DMS53 (cell line): ENCODE measurements at places on chromosomes 5 and 9.
A peak's percentile ranks its signal among the peaks of the same experiment; 100 is the strongest.

DNA sequence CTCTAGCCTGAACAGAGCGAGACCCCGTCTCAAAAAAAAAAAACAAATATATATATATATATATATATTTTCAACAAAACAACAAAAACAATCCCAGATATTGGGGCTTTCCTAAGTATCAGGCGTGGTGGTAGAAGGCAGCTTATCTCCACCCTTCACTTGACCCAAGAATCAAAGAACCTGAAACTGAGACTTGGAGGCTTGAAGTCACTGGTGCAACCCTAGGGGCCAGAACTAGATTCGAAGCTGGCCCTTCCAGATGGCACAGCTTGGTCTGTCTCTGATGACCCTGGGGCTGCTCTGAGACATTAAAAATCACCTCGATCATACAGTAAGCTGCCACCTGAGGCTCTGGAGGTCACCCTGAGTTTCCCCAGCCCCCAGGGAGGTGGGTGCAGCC, 1.3 kb upstream of the KCNMB1 start:
- no peak for DNase-seq

DNA sequence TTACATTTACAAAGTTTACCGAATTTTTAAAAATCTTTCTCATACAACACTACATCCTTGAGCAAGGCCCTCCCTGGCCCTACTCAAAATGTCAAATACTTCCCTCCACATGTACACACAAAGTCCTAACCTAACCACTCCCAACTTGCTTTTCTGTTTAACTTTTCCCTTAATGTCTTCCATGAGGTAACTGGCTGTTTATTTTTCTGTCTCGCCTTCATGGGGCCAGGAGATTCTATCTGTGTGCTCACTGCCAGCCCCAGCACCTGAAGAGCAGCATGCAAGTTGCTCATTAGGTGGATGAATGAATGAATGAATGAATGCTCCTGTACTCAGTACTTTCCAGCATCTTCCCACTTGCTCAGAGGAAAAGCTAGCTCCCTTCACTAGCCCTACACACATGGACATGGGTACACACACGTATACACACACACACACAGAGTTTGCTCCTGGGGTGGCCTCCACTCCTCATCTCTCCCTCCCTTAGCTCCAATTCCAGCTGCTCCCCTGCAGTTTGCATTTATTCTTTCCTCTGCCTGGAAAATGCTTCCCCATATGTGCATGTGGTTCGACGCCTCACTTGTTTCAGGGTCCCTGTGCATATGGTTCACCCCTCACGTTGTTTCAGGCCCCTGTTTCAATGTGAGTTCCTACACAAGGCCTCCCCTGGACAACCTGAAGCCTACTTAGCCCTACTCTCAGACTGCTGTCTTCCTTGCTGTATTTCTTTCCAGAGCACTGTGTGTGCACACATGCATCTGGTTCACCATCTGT, 165.2 kb downstream of the ROR2 start:
- DNase-seq, result no peak

- DNase-seq, result peak; percentile 97
These were observed 87.3 kb upstream of the TNFAIP8 start for GRCh38 chr5:119268387-119269060.

GRCh38 chr5:38413696-38414095, 142.8 kb downstream of the LIFR start:
- no peak for DNase-seq

DNA sequence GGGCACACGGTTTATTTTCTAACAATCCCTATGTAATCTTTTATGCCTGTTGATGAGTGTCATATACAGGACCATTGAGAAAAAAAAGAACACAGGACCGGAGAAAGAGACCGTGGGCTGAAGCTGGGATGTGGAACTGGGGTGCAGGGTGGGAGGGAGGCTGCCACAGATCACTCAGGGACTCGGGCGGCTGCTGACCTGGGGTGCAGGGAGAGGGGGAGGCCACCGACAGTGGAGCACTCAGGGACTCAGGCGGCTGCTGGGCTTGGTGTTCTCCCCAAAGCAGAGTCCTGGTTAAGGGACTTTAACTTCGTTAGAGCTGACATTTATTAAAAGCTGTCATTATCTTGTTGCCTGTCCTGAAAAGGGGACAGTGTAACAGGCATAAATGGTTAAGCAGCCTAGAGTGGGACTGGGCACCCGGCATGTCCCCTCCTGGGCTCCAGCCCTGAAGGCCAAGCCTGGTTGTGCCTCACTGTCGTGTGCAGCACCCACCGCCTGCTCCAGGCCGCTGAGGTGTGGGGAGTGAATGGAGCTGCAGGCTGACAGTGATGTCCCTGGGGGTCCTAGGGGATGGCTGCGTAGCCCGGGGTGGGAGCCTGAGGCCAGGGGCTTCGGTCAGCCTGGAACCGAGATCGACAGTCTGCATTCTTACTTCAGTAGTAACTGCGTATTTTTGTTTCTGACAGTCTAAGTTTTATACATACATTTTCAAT, 14.0 kb downstream of the NDUFS6 start:
- DNase-seq, result no peak

- peak; percentile 66 for DNase-seq
These were observed 4.6 kb upstream of the ISL1 start for GRCh38 chr5:51378448-51379330.

GRCh38 chr9:121271368-121272341, 3.7 kb downstream of the GSN start:
- no peak for DNase-seq

DNA sequence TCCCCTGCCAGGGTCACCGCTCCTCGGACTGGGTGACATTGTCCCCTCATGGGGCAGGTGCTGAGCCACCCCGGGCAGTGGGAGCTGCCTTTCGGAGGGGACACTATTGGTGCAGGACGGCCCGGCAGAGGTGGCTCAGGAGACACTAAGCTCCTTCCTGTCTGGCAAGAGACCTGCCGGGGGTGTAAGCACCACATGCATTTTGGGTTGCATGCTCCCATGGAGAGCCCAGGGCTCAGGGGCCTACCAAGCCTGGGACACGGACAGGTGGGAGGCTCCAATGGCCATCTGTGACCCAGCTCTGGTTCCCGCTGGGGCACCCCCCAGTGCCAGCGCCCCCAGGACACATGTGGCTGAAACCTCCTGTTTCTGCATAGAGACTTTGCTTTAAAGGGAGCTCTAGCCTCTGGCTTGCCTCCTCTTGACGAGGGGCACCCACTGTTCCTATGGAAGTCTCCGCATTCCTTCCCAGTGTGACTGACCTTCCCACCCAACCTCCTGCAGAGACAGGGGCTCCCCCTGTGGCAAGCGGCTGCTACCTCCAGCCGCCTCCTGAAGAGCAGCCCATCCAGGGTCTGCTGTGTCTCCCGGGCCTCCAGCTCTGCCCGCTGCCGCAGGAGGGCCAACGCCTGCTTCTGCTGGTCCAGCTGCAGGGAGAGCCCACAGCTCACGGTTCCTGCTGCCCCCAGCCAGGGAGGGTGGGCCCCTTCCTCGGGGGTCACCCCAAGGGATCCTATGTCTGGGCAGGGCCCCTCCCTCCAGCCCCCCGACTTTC, 28.1 kb downstream of the CCDC187 start:
- no peak for DNase-seq

DNA sequence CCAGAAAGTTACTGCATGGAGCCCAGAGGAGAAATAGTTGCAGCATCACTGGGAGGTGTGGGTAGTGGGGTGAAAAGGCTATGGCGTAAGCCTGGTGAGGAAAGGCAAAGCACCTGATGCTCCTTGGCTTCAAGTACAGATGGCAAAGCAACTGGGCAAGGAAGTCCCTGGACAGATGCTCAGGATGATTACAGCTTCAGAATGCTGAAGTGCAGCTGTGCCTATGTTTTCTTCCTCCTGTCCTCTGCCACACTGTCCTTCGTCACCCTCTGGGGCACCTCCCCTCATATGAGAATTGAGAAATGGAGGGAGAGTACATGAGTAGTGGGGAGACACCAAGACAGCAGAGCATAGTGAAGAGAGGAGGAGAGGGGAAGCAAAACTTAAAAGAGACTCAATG, 328.0 kb downstream of the PDE4D start:
- DNase-seq, result no peak

DNA sequence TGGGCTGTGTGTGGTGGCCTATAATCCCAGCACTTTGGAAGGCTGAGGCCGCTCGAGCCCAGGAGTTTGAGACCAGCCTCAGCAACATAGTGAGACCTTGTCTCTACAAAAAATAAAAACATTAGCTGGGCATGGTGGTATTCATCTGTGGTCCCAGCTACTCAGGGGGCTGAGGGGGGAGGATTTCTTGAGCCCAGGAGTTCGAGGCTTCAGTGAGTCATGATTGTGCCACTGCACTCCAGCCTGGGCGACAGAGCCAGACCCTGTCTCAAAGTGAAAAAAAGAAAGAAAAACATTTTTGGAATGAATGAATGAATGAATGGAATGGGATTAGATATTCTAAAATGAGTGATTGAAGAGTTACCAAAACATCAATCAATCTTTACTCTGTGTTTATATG, 85.8 kb downstream of the FGF1 start:
- no peak for DNase-seq

GRCh38 chr5:149415066-149415967, 36.2 kb upstream of the IL17B start:
- DNase-seq, result no peak

DNA sequence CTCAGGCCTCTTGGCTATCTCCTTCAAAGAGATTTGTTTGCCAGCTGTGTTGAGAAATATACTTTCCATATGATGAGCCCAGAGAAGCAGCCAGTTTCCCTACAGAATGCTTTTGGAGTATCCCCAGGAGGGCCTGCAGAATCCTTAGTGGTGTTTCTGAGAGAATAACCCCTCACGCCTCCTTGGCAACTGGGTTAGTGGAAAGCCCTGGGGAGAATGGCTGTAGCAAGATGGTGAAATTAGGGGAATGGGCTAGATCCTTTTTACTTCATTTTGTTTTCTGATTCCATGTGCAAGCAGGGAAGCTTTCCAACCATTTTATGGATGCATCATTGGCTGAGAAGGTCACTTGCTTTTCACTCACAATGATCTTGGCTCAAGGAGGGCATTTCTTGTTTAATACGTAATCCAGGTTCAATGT, 364.6 kb downstream of the DMRT2 start:
- DNase-seq, result no peak

GRCh38 chr5:130689831-130690230, 475.2 kb downstream of the HINT1 start:
- DNase-seq, result no peak

GRCh38 chr5:176337913-176338312, 23.7 kb downstream of the KIAA1191 start:
- no peak for DNase-seq

DNA sequence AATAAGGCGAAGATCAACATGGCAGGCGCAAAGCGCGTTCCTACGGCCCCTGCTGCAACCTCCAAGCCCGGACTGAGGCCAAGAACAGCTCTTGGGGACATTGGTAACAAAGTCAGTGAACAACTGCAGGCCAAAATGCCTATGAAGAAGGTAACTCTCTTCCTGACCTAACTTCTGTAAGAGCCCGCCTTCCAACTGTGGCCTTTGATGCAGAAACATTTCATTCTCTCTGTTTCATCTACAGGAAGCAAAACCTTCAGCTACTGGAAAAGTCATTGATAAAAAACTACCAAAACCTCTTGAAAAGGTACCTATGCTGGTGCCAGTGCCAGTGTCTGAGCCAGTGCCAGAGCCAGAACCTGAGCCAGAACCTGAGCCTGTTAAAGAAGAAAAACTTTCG, 979 bp downstream of the CCNB1 start:
- peak; percentile 44 for DNase-seq

- peak; percentile 7 for DNase-seq
These were observed 383.0 kb downstream of the RAB3C start for GRCh38 chr5:58965677-58966414.

GRCh38 chr9:113794721-113795120, 81.4 kb upstream of the ZNF618 start:
- DNase-seq, result no peak

DNA sequence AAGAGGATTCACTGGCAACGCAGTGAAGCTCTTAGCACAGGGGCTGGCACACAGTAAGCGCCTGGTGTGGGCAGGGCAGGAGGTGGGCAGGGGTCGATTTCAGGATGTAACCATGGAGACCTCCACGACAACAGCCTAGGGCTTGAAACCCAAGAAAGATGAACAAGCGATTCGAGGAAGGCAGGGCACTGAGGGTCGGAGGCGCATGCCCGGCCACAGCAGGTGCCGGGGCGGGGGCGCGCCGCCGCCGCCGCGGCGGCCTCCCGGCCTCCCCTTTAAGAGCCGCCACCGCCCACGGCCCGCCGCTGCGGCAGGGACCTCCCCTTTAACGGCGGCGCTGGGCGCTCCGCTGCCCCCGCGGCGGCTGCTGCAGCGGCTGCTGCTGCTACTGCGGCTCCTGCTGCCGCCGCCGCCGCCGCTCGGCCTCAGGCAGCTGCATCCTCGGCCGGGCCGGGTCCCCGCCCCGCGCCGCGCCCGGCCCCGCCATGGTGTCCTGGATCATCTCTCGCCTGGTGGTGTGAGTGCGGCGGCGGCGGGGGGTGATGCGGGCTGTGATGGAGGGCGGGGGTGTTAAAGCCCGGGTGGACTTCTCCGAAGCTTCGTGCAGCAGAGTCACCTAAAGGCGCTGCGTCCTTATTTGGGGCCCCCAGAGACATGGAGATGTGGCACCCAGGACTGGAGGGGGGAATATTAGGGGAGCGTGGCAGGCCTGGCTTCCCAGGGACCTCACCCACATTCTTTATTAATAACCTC, at the start of gene REEP2:
Gene REEP2, plus strand, starts transcription at position 334 of the 753 bp plus-strand sequence. Its CDS starts 152 bp downstream, at position 486.
- DNase-seq, result peak; percentile 82

DNA sequence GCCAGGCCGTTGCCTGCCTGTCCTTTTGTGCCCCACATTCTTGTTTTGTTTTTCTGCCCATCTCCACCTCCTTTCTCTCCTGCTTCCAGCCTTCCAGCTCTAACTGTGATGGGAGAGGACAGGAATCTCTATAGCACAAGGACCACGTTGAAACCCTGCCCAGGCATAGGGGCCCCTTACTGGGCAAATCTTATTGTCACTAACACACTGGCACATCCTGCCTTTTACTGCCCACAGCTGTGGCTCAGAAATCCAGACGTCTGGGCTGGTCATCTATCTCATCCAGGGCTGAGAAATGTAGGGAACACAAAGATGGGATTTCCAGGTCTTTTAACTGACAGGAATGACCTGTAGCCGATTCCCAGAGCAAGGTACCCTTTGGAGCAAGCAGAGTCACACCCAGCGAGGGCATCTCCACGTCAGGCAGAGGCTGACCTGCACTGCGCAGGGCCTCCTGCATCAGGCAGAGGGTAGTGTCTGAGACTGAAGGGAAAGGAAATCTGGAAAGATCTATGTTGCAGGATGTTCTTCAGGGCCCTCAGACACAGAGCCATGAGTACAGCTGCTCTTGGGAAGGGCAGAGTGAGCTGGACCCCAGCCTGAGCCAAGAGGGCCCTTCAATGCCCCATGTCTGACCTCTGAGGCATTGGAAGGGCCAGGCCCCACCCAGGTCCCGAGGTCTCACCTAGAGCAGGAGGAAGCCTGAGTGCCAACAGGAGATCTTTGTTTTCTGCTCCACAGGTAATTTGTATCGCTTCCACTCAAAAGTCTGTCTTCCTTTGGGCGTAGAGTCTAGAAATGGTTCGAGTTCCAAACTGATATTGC, 278.8 kb downstream of the FSTL4 start:
- no peak for DNase-seq

- no peak for DNase-seq
These were observed 24.4 kb upstream of the AKNA start for GRCh38 chr9:114412048-114412683.

DNA sequence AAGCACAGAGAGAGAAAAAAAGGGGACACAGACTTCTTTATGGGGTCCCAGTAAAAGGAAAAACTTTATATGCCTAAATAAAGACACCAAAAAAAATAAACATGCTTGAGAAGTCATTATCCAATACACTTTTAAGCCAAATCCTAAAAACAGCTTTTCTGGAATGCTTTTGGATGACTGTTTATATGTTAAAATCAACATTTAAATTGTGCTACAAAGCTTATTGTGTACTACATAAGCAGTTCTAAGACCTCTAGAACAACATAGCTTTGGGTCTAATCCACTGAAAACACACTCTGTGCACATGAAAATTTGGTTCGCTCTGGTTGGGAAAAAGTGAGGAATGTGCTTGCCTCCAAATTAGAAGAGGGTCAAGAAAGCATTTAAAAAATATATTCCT, 92.5 kb downstream of the EBF1 start:
- DNase-seq, result no peak
